ENCODE measurements at places on chromosomes 13 and 19.

DNA sequence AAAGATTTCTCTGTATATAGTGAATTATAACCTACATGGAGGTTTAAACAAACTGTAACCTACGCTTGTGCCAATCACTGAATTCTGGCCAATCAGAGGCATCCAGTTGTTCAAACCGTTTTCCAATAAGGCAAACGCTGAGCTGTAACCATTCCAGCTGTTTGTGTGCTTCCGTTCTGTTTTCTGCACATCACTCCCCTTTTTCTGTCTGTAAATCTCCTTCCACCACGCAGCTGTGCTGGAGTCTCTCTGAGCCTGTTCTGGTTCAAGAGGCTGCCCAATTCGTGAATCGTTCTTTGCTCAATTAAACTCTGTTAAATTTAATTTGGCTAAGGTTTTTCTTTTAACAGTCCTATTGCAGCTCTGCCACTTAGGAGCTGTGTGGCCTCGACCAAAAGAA is 552.5 kb downstream of the FGF9 start:
- DNase-seq, result no peak
- H3K27me3 ChIP-seq, result no peaks in the 10 kb centered on the region
- H3K27ac ChIP-seq, result no peak overlapping the region
- H3K4me1 ChIP-seq, result no peaks in the 10 kb centered on the region
- H3K4me3 ChIP-seq, result no peak overlapping the region
- H3K36me3 ChIP-seq, result no peaks in the 10 kb centered on the region

DNA sequence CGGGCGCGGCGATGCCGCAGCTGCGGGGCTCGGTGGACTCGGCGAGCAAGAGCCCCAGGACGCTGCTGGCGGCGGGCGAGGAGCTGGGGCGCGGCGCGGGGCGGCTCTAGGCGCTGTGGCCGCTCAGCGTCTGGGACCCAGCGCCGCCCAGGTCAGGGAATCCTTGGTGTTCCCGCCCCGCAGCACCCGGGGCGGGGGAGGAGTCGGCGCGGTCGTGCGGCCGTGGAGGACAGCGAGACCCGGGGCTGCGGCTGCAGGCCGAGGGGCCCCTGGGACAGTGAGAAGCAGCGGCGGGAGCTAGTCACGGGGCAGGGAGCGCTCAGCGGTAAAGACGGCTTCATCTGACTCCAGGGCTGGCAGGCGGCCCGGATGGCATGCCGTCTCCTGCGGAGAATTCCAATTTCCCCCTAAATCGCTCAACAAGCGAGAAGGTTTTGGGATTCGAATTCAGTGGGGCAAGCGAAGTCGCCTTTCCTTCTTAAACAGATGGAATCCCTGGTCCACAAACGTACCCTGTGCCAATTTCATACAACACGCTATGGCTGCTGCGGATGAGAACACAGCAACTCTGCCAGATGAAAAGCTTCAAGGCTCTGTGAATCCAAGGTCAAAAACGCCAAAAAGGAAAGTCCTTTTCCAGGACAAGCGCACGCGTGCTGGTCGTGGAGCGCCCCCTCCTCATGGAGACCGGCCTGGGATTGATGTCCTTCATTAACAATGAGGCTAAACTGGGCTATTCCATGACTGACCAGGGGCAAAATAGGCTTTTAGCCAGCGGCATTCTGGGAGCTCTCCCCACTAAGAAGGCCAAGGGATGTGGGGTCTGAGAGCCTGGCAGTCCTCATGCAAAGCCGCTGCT is 4.2 kb upstream of the ZSCAN4 start:
- peaks cover 3% of the 10 kb centered on the region for H3K4me1 ChIP-seq
- no peak for DNase-seq
- H3K36me3 ChIP-seq, result no peaks in the 10 kb centered on the region
- H3K4me3 ChIP-seq, result peak overlapping the region; percentile 80

GRCh38 chr13:19767966-19768365 is 14.8 kb downstream of the PSPC1 start:
- no peak overlapping the region for H3K4me3 ChIP-seq
- peaks cover 28% of the 10 kb centered on the region for H3K4me1 ChIP-seq
- no peaks in the 10 kb centered on the region for H3K27me3 ChIP-seq
- DNase-seq, result no peak
- peaks cover 56% of the 10 kb centered on the region for H3K36me3 ChIP-seq

DNA sequence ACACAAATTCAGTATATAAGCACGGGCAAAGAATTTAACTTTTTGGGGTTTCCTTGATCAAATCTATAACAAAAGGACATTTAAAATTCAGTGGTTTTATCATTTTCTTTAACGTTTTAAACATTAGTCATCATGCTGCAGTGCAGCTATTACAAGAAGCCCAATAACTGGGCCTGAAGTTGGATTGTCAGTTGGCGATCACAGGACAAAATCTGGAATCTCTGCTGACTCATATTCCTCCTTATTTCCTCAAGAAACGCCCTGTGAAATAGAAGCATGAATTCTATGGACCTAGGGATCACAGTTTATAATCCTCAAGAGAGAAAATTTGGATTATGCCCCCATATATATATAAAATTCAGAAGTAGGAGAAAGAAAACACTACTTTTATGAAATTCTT is 971.6 kb upstream of the MIR17HG start:
- H3K4me1 ChIP-seq, result no peaks in the 10 kb centered on the region
- no peak overlapping the region for H3K27ac ChIP-seq
- H3K36me3 ChIP-seq, result no peaks in the 10 kb centered on the region
- H3K4me3 ChIP-seq, result no peak overlapping the region
- H3K27me3 ChIP-seq, result no peaks in the 10 kb centered on the region
